Natural killer cell treated with Interleukin-12 subunit alpha and Interleukin-12 subunit beta and Interleukin-15 and Interleukin-18, amount 100 ng/mL, for 72 hours (primary cell): ENCODE measurements at places on chromosomes 2 and 18. TPM values are rescaled to one million over a fixed set of nuclear protein-coding genes. Genes with fewer than 3 reads are reported as not detected.

Gene ST6GAL2
- not detected for total RNA-seq

Gene LBX2
- 1.3 TPM for total RNA-seq

Gene DUSP2
- total RNA-seq = 30.9 TPM

Gene PLGLB1
- not detected for total RNA-seq

Gene MZT2A
- total RNA-seq = 60.5 TPM

Gene SCN7A
- not detected for total RNA-seq

Gene DSG1
- not detected for total RNA-seq

Gene HOXD13
- total RNA-seq = not detected

Gene NEB
- total RNA-seq = 2.3 TPM

Gene TRIM54
- 0.33 TPM for total RNA-seq

DNA sequence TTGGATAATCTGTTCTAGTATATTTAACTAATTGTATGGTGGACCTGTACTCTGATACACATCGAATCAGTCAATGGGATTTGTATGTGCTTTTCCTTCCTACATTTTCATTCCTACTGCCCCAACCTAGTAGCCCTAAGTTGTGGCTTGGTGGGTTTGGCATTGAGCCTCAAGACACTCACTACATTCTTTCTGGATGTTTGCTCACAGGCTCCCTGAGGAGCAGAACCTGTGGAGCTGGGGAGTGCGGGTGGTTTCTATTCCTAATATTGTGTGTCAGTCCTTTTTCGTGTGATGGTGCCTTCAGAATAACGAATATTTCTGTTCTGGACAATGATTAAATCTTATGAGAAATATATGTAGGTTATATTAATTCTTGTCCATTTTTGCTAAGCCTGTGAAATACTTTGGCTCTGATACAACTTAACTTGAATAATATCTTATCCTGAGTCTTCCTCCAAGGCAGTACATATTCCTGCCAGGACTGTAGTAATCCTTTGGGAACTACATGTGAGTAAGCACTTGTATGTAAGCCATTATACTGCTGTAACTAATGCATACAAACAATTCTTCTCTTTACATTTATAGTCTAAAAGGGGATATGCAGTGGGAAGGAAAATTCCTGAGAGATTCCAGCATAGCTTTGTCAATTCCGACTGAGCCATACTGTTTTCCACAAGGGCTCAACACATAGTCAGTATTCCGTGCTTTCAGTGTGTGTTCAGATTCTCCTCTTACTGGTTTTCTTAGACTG lies 150.6 kb downstream of the AGPS start:
- H3K27me3 ChIP-seq = no peaks in the 10 kb centered on the region
- H3K27ac ChIP-seq = no peak overlapping the region
- H3K4me1 ChIP-seq = peaks cover 3% of the 10 kb centered on the region
- H3K4me3 ChIP-seq = no peak overlapping the region

- no peak for DNase-seq
- no peaks in the 10 kb centered on the region for H3K4me1 ChIP-seq
- H3K36me3 ChIP-seq = no peaks in the 10 kb centered on the region
- no peak overlapping the region for H3K4me3 ChIP-seq
- peaks cover 4% of the 10 kb centered on the region for H3K27me3 ChIP-seq
These were observed 13.9 kb downstream of the SLC19A3 start for GRCh38 chr2:227703961-227704360.

DNA sequence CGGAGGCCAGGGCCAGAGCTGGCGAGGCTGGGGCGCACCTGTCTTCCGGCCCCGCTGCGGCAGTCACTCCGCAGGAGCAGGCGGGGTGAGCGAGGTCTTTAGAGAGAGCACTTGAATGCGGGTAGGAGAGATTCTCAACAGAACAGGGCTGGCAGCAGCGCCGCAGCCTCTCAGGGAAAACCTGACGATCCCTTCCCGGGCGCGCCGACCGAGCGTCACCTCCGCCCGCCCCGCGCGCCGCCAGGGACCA lies 526 bp downstream of the PRKRA start:
- no peak for DNase-seq
- peak overlapping the region; percentile 74 for H3K27ac ChIP-seq
- peaks cover 3% of the 10 kb centered on the region for H3K27me3 ChIP-seq
- H3K4me3 ChIP-seq = peak overlapping the region; percentile 88
- H3K4me1 ChIP-seq = peaks cover 19% of the 10 kb centered on the region
- peaks cover 7% of the 10 kb centered on the region for H3K36me3 ChIP-seq

DNA sequence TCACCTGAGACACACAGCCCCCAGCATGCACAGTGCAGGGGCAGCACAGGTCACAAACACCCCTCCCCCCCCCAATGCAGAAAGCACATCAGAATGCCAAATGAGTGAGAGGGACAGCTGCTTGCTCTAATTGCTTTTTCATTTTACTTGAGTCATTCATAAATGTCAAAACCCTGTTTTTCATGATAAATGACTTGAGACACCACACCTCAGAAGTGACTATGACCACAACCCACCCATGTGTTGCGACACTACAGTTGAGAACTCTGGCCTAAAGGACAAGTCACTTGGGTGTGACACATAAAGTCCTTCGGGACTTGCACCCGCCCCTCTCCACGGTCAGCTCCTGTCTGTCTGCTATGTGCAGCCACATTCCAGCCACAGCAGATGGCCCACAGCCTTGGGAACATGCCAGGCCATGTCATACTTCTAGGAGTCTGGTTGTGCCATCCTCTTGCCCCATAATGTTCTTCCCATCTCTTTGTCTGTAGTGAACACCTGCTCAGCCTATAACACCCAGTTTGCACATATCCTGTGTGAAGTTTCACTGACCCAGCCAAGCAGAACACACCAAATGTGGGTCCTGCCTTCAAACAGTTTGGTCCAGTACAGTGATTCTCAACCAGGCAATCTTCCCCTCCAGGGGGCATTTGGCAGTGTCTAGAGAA lies 30.2 kb upstream of the RIOK3 start:
- no peaks in the 10 kb centered on the region for H3K27me3 ChIP-seq
- no peaks in the 10 kb centered on the region for H3K36me3 ChIP-seq
- H3K4me3 ChIP-seq = peak overlapping the region; percentile 94

- H3K27me3 ChIP-seq = no peaks in the 10 kb centered on the region
- peaks cover 18% of the 10 kb centered on the region for H3K36me3 ChIP-seq
- no peak for DNase-seq
- H3K4me3 ChIP-seq = no peak overlapping the region
- H3K4me1 ChIP-seq = peaks cover 9% of the 10 kb centered on the region
These were observed 50.6 kb downstream of the ST3GAL5 start for GRCh38 chr2:85838181-85838580.

DNA sequence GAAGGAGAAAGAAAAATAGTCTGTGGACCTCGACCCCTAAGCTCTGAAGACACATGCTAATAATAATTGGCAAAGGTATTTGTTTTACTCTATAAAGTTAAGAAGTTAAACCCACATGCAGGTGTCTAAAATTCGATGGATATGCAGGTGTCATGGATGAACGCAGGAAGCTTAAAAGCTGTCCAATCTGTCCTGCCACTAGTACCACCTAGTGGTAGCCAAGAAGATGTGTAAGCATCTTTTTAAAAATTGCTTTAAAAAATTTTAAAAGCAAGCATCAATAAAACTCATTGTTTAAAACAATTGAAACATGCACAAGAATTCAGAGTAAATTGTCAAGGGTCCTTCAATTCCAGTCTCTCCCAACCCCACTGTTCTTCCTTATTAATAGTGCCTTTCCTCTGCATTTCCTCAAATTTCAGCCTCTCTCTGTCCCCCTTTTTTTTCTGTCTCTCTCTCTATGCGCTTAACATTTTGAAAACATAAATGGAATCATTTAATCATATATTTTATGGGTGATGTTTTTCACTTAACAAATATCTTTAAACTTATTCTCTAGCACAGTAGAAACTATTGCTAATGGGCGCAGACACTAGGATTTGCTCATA lies 30.6 kb upstream of the PPP3R1 start:
- DNase-seq = no peak
- H3K4me3 ChIP-seq = no peak overlapping the region
- H3K4me1 ChIP-seq = no peaks in the 10 kb centered on the region
- H3K27ac ChIP-seq = peak overlapping the region; percentile 36
- no peaks in the 10 kb centered on the region for H3K27me3 ChIP-seq

DNA sequence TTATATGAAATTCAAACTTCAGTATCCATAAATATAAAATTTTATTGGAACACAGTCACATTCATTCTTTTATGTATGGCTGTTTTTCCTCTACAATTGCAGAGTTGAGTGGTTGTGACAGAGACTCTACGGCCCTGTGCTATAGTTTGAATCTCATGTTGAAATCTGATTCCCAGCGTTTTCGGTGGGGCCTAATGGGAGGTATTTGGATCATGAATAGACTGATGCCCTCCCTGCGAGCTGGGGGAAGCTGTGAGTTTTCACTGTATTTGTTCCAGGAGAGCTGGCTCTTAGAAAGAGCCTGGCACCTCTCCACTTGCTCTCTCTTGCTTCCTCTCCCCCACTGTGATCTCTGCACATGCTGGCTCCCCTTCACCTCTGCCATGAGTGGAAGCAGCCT lies 1.7 kb downstream of the PFN4 start:
- H3K4me3 ChIP-seq = no peak overlapping the region
- H3K27me3 ChIP-seq = no peaks in the 10 kb centered on the region
- no peak overlapping the region for H3K27ac ChIP-seq
- no peak for DNase-seq
- no peaks in the 10 kb centered on the region for H3K36me3 ChIP-seq

- no peaks in the 10 kb centered on the region for H3K36me3 ChIP-seq
- no peaks in the 10 kb centered on the region for H3K27me3 ChIP-seq
- no peak overlapping the region for H3K4me3 ChIP-seq
- H3K4me1 ChIP-seq = peaks cover 25% of the 10 kb centered on the region
- DNase-seq = no peak
- no peak overlapping the region for H3K27ac ChIP-seq
These were observed 41.2 kb upstream of the PEX13 start for GRCh38 chr2:60976256-60976850.

DNA sequence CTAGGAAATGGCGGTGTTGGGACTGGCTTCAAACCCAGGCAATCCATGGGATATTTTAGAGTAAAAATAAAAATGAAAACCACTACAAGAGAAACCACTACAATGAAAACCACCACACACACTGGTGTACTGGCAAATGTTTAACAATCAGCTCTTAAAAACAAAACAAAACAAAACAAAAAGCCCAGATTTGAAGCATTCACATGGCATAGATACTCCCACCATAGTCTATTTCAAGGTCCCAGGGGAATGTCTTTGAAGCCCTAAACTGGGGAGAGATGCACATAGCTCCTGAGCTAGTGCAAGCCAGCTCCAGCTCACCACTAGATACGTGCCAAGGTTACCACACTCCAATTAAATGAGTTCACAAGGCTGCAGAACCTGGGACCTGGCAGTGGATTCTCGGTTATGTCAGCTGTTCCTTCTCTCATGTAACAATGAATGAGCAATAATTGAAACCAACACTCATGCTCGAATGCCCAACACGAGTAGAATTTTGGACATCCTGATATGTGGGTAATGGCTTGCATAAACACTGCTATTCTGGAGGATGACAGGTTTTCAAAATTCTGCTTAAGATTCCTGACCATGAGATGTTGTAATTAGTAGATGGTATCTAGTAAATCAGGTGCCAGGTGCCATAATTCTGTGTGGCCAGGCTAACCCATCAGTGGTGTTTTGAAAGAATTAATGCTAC lies 102.2 kb downstream of the OSBPL6 start:
- no peak overlapping the region for H3K4me3 ChIP-seq
- no peak for DNase-seq
- H3K27ac ChIP-seq = no peak overlapping the region
- no peaks in the 10 kb centered on the region for H3K4me1 ChIP-seq
- H3K36me3 ChIP-seq = no peaks in the 10 kb centered on the region

DNA sequence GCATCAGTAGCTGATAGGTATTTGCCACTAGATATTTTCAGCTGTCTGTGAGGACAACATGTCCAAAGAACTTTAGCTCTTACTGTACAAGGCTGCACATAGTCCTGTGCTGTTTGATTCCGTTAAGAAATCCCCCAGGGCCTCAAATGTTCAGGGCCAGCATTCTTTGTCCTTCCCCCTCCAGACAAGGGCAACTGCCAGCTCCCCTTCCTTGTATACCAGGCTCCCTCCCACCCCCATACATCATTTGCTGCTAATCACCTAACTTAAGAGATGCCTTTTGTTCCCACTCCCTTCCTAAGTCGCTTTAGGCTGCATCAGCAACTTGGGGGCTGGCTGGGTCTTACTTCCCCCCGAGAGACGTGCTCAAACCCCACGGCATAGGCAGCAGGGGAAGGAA lies 138.7 kb downstream of the CDH20 start:
- no peak for DNase-seq
- H3K4me3 ChIP-seq = no peak overlapping the region
- H3K4me1 ChIP-seq = no peaks in the 10 kb centered on the region
- H3K36me3 ChIP-seq = no peaks in the 10 kb centered on the region
- no peak overlapping the region for H3K27ac ChIP-seq

- H3K27me3 ChIP-seq = no peaks in the 10 kb centered on the region
- no peaks in the 10 kb centered on the region for H3K36me3 ChIP-seq
- H3K4me3 ChIP-seq = no peak overlapping the region
- no peak overlapping the region for H3K27ac ChIP-seq
These were observed 141.5 kb downstream of the FAM210A start for GRCh38 chr18:13584825-13585224.

DNA sequence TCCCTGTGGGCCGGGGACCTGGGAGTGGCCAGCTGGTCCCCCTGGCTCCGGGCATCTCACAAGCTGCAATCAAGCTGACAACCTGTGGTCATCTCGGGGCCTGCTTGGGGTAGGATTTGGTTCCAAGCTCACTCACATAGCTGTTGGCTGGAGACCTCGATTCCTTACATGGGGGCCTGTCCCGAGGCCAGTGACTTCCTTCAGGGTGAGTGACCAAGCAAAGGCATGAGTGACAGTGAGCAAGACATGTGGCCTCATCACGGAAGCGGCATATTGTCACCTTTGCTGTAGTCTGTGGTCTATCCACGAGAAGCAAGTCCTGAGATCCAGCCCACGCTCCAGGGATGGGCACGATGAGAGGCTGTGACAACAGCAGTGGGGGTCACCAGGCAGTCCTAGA lies 131.4 kb upstream of the ID2 start:
- H3K4me3 ChIP-seq = no peak overlapping the region
- peak overlapping the region; percentile 69 for H3K27ac ChIP-seq
- peak; percentile 47 for DNase-seq
- no peaks in the 10 kb centered on the region for H3K27me3 ChIP-seq

- H3K4me3 ChIP-seq = no peak overlapping the region
- H3K27ac ChIP-seq = no peak overlapping the region
- H3K27me3 ChIP-seq = peaks cover 4% of the 10 kb centered on the region
- DNase-seq = no peak
- no peaks in the 10 kb centered on the region for H3K4me1 ChIP-seq
These were observed 391.1 kb upstream of the SPRED2 start for GRCh38 chr2:65823511-65823910.

- H3K36me3 ChIP-seq = peaks cover 8% of the 10 kb centered on the region
- H3K4me3 ChIP-seq = no peak overlapping the region
- no peak overlapping the region for H3K27ac ChIP-seq
These were observed 150.5 kb upstream of the HS6ST1 start for GRCh38 chr2:128469203-128469602.

DNA sequence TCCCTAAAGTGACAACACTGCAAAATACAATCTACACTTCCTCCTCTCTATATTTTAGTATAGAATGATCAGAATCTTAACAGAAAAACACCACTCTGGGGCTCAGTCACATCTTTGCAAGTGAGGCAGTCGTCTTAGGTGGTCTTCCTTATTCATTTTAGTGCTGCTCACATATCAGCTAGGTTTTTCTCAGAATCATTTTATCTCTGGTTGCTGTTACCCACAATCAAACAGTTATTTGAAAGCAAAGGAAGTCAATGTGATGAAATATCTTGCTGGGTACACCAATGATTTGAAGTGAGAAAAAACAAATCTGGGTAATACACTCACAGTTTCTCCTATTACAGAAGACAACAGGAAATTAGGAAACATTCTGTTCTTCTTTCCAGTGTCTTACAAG lies 275.2 kb downstream of the DSEL start:
- H3K27me3 ChIP-seq = no peaks in the 10 kb centered on the region
- no peaks in the 10 kb centered on the region for H3K36me3 ChIP-seq
- no peak overlapping the region for H3K4me3 ChIP-seq
- DNase-seq = no peak
